Daoy (cell line): ENCODE measurements at places on chromosomes 6 and 20. TPM values are rescaled to one million over a fixed set of nuclear protein-coding genes. Genes with fewer than 3 reads are reported as not detected.

GPSM3 gene
- total RNA-seq: 2.2 and 6.6 TPM in 2 replicates

DNA sequence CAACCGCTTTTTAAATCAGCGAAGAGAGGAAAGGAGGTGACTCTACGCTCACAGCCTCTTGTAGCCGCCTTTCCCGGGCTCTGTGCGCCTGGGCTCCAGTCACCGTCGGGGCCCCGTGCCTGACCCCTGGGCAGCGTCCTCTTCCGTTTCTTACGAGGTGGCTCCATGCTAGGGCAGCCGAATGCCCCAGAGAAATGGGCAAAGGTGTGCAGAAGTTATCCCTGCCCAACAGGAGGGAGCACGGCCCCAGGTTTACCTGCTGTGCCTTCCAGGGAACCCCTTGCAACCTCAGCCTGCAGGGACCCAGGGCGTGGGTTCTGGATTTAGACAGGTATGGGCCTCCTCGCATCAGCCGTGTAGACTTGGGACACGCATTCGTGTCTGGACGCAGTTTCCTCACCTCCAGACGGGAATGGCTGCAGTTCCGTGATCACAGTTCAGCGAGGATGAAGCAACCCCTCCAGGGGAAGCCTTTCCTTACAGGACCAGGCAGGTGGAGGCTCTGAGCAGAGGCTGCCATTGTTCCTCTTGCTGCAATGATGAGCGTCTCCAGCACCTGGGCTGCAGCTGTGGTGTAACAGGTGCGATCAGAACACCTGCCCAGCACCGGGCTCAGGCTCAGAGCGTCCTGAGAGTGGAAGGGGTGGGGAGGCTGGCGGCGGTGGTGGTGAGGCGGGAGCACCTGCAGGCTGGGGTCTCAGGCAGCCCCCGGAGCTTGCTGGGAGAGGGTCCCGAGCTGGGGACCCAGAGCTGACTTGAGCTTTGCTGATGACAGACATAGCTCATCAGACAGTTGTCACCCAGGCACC is 81.3 kb upstream of the BHLHE23 start:
- DNase-seq: no peak

TENT5A gene
- total RNA-seq: 11.5 and 13.0 TPM in 2 replicates

GRCh38 chr6:69792292-69792691 is 4.5 kb downstream of the LMBRD1 start:
- no peak for DNase-seq

GRCh38 chr6:88586371-88587149 is 376.9 kb downstream of the RNGTT start:
- DNase-seq: peak; percentile 5

- peak; percentile 84 for DNase-seq
Observed at GRCh38 chr6:157461000-157461915, 80.3 kb downstream of the ZDHHC14 start.

CYB5R4 gene
- 50.9 and 52.6 TPM in 2 replicates for total RNA-seq

TBPL1 gene
- total RNA-seq: 69.7 and 70.2 TPM in 2 replicates
